ENCODE measurements at places on chromosomes 2 and 18.

DNA sequence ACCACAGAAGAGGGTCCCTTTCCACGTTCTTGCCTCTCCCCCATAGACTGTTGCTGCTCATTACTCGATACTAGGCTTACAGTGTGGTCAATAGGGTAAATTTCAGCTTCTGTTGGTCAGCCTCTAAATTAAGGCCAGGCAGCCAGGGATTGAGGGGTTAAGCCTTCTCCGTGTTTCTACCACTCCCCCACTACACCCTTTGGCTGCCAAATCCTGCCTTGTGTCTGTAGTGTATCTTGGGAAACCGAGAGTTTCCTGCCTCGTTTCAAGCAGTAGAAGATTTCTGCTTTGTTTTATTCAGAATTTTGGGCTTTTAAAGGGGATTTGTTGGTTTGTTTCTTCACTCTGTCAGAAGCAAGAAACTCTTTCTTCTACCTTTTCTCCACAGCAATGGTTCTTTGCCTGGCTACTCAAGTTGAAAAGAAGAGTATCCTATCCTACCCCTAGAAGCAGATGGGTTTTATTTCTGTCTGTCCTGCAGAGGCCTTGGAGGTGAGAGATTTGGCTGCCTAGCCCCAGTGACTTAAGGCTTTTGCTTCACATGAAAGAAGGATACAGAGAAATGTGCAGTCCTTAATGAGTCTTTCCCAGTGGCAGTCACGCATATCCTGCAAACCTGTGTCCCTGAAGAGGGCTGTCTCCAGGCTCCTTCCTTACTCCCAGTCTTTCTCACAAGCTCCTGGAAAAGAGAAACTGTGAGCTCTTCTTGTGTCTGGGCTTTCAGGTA is 261.5 kb upstream of the TANK start:
- no peaks in the 10 kb centered on the region for H3K27me3 ChIP-seq
- H3K36me3 ChIP-seq: no peaks in the 10 kb centered on the region
- no peak for DNase-seq
- peaks cover 8% of the 10 kb centered on the region for H3K4me1 ChIP-seq

GRCh38 chr2:11904941-11905340 is 158.5 kb downstream of the LPIN1 start:
- no peak overlapping the region for H3K27ac ChIP-seq
- DNase-seq: no peak
- H3K4me1 ChIP-seq: no peaks in the 10 kb centered on the region
- H3K4me3 ChIP-seq: no peak overlapping the region
- no peaks in the 10 kb centered on the region for H3K27me3 ChIP-seq

- H3K4me3 ChIP-seq: no peak overlapping the region
- no peaks in the 10 kb centered on the region for H3K36me3 ChIP-seq
- no peaks in the 10 kb centered on the region for H3K27me3 ChIP-seq
Observed at GRCh38 chr2:241891315-241891987, 21.9 kb downstream of the RTP5 start.

- no peak overlapping the region for H3K27ac ChIP-seq
- no peak for DNase-seq
- H3K4me3 ChIP-seq: no peak overlapping the region
- peaks cover 7% of the 10 kb centered on the region for H3K4me1 ChIP-seq
- H3K36me3 ChIP-seq: no peaks in the 10 kb centered on the region
- H3K27me3 ChIP-seq: peaks cover 7% of the 10 kb centered on the region
Observed at GRCh38 chr2:204104811-204105210, 168.2 kb downstream of the ICOS start.

DNA sequence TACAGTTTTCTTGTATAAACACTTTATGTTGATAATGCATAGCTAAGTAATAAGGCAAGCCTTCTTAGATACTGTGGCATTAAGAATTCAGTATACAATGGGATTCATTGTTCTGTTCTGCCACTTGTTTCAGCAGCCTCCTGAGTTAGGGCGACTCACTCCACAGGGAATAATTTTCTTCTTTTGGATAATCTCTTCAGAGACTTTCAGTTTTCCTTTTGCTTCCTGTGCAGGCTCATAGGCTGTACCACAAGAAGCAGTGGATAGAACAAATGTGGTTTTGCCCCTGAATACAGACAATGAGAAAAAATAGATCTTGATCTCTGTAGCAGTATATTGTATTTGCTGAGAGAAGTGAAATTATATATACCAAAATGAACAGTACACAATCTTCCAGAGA is 298.0 kb downstream of the ZNF407 start:
- H3K4me3 ChIP-seq: no peak overlapping the region
- H3K27me3 ChIP-seq: no peaks in the 10 kb centered on the region
- peaks cover 14% of the 10 kb centered on the region for H3K4me1 ChIP-seq

- no peaks in the 10 kb centered on the region for H3K27me3 ChIP-seq
- no peak overlapping the region for H3K27ac ChIP-seq
- DNase-seq: no peak
- H3K4me1 ChIP-seq: no peaks in the 10 kb centered on the region
- no peaks in the 10 kb centered on the region for H3K36me3 ChIP-seq
Observed at GRCh38 chr2:14982790-14983189, 350.3 kb downstream of the LRATD1 start.

DNA sequence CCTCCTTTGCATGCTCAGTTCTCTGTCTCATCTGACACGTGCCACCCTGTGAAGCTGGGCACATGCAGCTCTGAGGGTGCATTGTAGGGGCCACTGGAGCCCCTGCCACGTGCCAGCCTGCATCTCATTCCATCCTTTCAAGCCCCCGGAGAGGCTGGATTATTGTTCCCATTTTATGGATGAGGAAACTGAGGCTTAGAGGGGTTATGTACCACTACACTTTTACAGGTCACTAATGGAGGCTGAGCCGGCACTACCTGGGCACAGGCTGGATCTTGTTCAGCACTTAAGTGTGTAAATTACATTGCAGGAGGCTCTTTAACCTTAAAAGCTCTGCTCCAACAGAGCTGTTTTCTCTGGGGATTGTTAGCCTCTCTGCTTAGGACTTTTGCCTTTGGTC is 47.5 kb downstream of the KCNIP3 start:
- H3K36me3 ChIP-seq: no peaks in the 10 kb centered on the region
- peaks cover 3% of the 10 kb centered on the region for H3K4me1 ChIP-seq
- H3K27me3 ChIP-seq: peaks cover 39% of the 10 kb centered on the region

DNA sequence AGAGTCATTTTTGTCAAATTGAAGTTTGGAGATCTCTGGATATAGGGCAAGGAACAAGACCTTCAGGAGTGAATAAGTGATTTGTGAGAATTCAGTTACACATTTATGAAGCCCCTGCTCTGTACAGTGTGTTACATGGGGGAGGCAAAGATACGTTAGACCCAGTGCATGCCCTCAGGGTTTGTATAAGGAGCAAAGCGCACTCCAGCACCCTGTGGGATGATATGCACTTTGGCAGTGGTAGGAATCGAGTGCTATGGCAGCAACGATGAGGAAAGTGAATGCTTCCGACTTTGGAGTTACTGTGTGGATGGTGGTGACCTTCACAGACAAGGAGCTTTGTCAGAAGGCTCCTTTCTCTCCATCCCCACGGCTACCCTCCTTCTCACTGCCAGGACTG is 74.3 kb upstream of the ALPP start:
- no peaks in the 10 kb centered on the region for H3K27me3 ChIP-seq
- peaks cover 9% of the 10 kb centered on the region for H3K36me3 ChIP-seq
- no peak overlapping the region for H3K4me3 ChIP-seq
- DNase-seq: no peak
- no peak overlapping the region for H3K27ac ChIP-seq

DNA sequence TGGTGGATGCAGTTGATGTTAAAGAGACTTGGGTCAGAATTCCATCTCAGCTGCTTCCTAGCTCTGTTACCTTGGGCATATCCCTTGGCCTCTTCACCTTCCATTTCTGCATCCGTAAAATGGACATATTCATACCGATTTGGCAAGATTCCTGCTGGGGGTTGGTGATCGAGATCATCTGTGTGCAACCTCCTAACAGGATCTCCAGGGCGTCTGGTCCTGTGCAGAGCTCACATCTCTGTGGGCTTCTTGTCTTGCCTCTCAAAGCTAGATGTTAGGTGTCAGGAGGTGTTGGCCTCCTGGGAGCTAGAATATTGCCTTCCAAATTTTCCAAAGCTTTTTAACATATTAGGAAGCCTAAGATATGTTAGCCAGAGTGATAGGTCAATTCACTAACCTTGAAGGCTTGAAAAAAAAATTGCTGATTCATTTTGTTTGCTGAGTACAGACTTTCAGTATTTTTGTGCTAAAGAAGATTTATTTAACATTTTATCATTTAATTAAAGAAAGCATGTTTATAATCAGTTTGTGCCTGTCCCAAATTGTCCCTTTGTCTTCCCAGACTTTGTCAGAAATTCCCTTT is 69.7 kb upstream of the ZNF516 start:
- peaks cover 5% of the 10 kb centered on the region for H3K4me1 ChIP-seq
- DNase-seq: no peak
- no peaks in the 10 kb centered on the region for H3K27me3 ChIP-seq
- H3K36me3 ChIP-seq: no peaks in the 10 kb centered on the region
- H3K27ac ChIP-seq: no peak overlapping the region
- H3K4me3 ChIP-seq: no peak overlapping the region

DNA sequence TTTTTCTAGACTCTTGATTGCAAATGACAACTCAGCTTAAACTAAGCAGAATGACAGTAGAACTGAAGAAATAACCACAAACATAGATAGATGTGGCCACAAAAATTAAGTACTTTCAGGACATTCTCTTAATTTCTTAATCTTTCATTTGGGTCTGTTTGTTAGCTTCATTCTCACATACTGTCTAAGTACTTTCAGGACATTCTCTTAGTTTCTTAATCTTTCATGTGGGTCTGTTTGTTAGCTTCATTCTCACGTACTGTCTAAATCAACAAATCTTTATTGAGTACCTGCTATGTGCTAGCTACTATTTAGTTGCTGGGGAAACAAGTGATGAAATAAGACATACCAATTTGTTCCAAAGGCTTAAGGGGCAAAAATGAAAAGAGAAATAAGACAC is 35.1 kb downstream of the FAM117B start:
- H3K27ac ChIP-seq: no peak overlapping the region
- no peaks in the 10 kb centered on the region for H3K27me3 ChIP-seq
- no peak for DNase-seq
- H3K36me3 ChIP-seq: no peaks in the 10 kb centered on the region
- H3K4me3 ChIP-seq: no peak overlapping the region
- no peaks in the 10 kb centered on the region for H3K4me1 ChIP-seq

DNA sequence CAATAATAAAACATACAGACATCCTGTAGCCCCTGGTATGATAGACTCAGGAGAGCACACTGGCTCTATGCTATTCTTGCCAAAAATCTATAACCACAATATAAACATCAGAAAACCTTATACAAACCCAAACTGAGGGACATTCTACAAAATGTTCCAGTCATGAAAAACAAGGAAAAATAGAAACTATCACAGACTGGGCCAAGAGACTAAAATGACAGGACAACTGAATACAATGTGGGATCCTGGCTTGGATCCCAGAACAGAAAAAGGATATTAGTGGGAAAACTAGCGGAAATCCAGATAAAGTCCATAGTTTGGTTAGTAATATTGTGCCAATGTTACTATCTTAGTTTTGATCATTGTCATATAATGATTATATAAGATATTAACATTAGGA is 29.6 kb upstream of the EPAS1 start:
- DNase-seq: no peak
- H3K36me3 ChIP-seq: no peaks in the 10 kb centered on the region
- no peaks in the 10 kb centered on the region for H3K4me1 ChIP-seq
- H3K27ac ChIP-seq: no peak overlapping the region
- H3K27me3 ChIP-seq: peaks cover 7% of the 10 kb centered on the region

DNA sequence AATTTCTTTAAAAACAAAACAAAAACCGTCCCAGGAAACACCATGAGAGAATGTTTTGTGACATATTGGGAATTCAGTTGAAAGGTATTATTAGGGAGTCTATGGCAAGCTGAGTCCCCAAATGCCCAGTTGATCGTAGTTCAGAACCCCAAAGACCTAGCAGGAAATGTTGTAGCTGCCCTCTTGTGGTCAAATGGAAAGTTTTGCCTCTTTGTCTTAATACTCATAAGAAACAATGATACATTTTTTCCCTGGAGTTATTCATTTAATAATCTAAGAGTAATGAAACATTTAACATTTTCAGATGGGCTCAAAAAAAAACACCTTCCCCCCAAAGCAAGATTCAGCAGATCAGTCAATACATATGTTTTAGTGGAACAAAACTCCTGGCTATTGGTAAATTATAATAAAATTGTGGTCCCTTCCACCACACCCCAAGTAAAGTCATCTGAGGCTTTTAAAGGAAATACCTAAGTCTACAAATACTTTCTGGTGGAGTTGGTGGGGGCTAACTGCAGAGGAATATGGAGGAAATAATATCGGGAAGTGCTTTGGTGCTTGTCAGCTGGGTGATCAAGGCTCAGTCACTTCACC is 37.8 kb upstream of the EFEMP1 start:
- no peak overlapping the region for H3K4me3 ChIP-seq
- peaks cover 18% of the 10 kb centered on the region for H3K27me3 ChIP-seq
- H3K27ac ChIP-seq: no peak overlapping the region
- H3K36me3 ChIP-seq: no peaks in the 10 kb centered on the region
- H3K4me1 ChIP-seq: no peaks in the 10 kb centered on the region

GRCh38 chr18:22223254-22223964 is 54.0 kb downstream of the GATA6 start:
- no peaks in the 10 kb centered on the region for H3K27me3 ChIP-seq
- H3K4me1 ChIP-seq: no peaks in the 10 kb centered on the region
- H3K4me3 ChIP-seq: no peak overlapping the region

DNA sequence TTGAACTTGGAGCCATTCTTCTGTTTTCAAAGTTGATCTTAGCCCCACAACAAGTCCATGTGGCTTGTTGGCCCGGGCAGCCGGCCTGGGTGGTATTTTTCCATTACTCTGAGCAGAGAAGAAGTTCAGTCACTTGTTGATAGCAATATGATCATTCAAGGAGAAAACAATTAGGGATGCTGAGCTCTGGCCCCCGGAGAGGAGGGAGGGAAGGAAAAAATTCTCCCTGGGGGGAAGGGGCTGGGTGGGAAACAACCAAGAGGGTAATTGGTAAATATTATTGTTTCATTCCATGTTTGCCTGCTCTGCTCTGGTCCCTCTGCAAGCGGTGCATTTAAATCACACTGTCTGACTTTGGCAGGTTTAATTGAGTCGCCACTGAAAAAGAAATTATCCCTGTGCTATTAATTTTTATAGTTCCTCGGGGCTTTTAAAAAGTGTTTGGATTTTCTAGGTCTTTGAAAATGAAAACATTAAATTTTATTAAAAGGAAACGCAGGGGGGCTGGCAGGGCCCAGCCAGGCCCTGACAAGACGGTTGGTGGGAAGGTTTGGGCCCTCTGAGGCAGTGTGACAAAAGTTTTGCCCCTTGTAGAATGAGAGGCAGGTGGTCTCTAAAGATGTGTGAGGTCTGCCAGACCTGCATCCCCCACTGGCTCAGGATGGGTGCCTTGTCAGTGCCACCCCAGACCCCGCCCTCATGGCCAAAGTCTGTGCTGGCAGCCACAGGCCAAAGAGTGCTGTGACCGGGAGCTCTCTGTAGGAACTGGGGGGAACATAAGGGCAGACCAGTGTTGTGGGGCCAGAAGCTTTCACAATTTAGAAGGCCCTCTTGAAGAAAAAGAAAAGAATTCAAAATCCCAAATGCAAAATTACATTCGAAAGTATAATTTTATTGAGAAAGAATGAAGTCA is 52.5 kb upstream of the SLC14A2 start:
- H3K27me3 ChIP-seq: peaks cover 13% of the 10 kb centered on the region
- no peak overlapping the region for H3K27ac ChIP-seq
- no peaks in the 10 kb centered on the region for H3K4me1 ChIP-seq
- H3K4me3 ChIP-seq: no peak overlapping the region
- H3K36me3 ChIP-seq: no peaks in the 10 kb centered on the region
- no peak for DNase-seq

GRCh38 chr2:26849056-26849999 is 1.4 kb downstream of the DPYSL5 start:
- H3K27ac ChIP-seq: peak overlapping the region; percentile 53
- H3K27me3 ChIP-seq: peaks cover 3% of the 10 kb centered on the region
- DNase-seq: peak; percentile 62
- H3K36me3 ChIP-seq: peaks cover 3% of the 10 kb centered on the region
- H3K4me3 ChIP-seq: peak overlapping the region; percentile 90
- H3K4me1 ChIP-seq: peaks cover 21% of the 10 kb centered on the region
